ENCODE measurements at places on chromosomes 13 and 19.

DNA sequence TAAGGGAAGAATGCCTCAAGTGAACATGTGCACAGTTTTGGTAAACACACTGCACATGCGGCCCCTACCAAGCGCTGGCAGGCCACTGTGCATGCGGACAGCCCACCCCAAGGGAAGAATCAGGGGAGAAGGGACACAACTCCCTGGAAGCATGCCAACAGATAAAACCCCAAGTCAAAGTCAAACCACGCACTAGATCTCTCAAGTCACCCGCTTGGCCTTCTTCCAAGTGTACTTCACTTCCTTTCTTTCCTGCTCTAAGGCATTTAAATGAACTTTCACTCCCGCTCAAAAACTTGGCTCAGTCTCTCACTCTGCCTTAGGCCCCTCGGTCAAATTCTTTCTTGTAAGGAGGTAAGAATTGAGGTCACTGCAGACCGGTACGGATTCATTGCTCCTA is 4.6 kb upstream of the RFXAP start:
- DNase-seq: no peak

- DNase-seq: no peak
Observed at GRCh38 chr13:20436505-20436904, 89.2 kb downstream of the CRYL1 start.

GRCh38 chr13:83065108-83065507 is 817.2 kb downstream of the SLITRK1 start:
- no peak for DNase-seq

- DNase-seq: no peak
Observed at GRCh38 chr13:109734002-109734785, 52.2 kb downstream of the IRS2 start.

- no peak for DNase-seq
Observed at GRCh38 chr19:1369214-1369805, 14.4 kb upstream of the NDUFS7 start.

GRCh38 chr13:113507505-113508345 is 17.2 kb upstream of the DCUN1D2 start:
- DNase-seq: no peak

DNA sequence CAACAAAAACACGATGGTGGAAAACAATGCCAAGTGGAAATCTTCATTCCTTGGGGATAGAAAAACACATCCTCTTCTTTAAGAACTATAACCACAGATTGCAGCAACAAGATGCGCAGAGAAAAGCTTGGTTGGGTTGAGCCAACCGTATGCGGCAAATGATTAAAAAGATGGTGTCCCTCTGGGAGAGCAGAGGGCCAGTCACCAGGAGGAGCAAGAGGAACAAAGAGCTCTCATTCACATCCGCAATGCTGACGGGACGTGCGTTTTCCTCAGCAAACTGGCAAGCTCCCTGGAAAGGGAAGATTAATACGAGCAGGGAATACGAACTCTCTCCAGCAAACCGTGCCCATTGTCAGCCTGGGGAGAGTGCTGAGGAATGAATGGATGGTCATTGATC is 141.6 kb downstream of the KATNAL1 start:
- no peak for DNase-seq

- DNase-seq: no peak
Observed at GRCh38 chr19:28727480-28728159, 485.3 kb downstream of the UQCRFS1 start.

GRCh38 chr19:29673451-29674371 is 8.4 kb downstream of the PLEKHF1 start:
- DNase-seq: no peak

- DNase-seq: no peak
Observed at GRCh38 chr13:100602493-100603111, 14.0 kb upstream of the GGACT start.

GRCh38 chr19:17294051-17294891 is 9.0 kb downstream of the ABHD8 start:
- DNase-seq: no peak

DNA sequence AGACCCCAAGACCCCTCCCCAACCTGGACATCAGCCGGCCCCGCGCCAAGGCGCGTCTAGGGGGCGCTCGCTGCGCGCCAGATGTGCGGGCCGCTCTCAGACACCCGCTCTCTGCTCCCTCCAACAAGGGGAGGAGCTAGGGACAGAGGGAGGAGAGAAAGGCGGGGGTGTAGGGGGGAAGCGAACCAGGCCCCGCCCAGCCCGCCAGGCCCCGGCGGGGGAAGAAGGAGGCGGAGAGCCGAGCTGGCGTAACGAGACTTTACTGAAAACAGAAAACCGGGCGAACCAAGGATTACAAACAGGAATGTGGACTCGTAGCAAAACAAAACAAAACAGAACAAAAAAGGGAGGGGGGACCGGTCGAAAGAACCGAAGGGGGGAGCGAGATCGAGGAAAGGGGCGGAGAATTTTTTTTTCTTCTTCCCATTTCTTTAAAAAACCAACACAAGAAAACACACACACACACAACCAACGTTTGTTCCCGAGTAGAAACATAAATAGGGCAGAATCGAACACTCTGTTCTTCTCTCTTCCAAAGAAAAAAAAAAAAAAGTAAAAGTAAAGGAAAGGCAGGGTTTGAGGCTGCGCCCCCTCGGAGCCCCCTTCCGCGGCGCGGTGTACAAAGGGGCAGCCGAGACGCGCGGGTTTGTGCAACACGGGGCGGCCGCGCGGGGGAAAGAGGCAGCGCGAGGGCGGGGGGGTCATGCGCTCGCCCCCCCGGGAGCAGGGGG is 1.7 kb downstream of the JUND start:
- DNase-seq: peak; percentile 88

DNA sequence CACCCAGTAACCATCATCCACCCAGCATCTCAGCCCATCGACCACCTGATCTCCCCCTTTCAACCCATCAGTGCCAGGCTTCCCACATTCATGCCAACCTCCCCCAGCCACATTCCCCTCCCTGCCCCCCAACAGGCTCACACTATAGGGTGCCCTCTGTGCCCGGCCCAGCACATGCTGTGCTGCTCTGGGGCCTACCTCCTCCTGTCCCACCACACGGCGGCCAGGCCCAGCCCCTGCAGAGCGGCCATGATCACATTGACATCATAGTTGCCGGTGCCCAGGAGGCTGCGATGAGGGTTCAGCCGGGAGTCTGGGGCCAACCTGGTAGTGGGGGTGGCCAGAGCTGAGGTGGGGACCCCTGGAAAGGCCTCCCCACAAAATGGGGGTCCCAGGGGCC is 3.6 kb downstream of the JOSD2 start:
- no peak for DNase-seq

GRCh38 chr13:23777575-23777870 is 111.7 kb downstream of the MIPEP start:
- DNase-seq: no peak

DNA sequence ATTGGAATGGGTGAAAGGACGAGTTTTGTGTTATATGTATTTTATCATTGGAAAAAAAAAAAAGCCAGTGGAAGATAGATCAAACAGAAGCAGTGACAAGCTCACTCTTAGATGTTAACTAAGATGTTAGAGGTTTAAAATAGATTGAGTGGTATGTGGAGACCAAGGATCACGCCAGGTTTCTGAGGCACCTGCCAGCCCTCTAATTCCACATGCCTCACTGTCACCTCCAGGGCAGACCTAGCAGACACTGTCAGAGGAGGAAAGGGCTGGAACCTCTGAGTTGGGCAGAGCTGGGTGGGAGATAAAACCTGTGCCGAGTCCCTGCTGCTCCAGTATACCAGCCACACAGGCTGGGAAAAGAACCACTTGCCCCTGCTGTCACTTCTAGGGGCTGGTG is 57.5 kb upstream of the SIAH3 start:
- no peak for DNase-seq

DNA sequence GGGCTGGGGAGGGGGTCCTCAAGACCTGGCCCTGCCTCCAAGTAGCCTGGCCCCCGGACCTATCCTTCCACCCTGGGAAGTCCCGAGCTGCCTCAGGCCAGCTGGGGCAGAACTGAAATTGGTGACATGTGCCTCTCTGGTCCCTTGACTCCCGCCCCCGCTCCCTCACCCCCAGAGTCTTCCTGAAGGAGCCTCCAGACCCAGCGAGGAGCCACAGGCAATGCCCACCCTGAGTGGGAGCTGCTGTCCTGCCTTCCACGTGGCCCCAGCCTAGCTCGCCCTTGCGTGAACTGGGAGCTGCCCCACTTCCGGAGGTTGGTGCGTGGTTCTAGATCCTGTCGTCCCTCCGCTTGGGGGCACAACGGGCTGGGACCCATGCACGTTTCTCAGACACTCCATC is 34.6 kb downstream of the CEBPA start:
- DNase-seq: no peak

DNA sequence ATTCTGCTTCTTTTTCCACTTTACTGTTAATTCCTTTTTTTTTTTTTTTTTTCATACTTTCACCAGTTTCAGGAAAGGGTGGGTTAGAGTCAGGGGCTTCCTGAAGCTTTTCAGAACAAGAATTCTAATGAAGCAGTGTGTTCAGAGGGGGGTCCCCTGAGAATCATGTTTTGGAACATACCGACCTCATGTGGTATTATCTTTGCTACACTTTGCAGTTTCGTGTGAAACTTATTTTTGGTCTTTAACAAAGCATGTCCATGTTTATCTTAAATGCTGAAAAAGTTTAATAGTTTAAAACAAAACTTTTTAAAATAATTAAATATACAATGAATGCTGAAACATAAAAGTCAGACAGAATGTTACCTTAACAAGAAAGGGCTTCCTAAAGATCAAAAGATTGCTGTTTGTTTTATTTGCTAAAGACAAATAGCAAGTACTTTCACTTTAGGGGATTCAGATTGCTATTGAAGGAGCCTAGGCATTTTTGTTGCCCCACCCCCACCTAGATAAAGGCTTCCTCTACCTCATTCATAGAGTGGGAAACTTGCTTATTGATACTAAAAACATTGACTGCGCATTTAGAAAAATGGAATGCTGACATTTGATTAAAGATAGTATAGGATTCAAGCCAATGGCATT is 21.1 kb upstream of the POMP start:
- DNase-seq: no peak

- no peak for DNase-seq
Observed at GRCh38 chr13:63607153-63607552, 2191.5 kb upstream of the PCDH20 start.

GRCh38 chr19:8116437-8117293 is 32.7 kb downstream of the FBN3 start:
- DNase-seq: no peak

DNA sequence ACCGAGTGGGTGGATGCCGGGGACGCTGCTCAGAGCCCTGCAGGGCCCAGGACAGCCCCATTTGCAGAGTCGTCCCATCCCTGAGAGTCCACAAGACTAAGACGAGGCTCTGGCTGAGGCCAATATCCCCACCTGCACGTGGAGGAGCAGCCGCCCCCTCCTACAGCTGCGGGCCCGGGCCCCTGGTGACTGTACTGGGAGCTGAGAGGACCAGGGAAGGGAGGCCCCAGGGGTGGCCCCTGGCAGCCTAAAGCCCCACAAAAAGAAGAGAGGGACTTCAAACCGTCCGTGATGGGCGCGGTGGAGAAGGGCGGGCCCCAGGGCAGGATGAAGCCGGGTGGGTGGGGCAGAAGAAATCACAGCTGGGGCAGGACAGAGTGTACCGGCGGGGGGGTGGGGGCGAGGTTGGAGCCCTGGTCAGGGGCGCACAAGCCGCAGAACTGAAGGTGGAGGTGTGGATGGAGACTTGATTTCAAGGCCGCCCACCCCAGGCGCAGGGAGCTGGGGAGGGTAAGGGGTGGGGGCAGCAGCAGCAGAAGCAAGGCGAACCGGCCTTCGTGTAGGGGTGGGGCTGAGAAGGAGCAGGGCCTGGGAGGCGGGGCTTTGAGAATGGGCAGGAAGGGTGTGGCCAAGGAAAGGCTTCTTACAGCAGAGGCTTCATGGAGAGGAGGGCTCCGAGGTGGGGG is 12.9 kb downstream of the CFD start:
- DNase-seq: peak; percentile 72

GRCh38 chr13:65744836-65745235 is 1485.3 kb downstream of the PCDH9 start:
- no peak for DNase-seq

DNA sequence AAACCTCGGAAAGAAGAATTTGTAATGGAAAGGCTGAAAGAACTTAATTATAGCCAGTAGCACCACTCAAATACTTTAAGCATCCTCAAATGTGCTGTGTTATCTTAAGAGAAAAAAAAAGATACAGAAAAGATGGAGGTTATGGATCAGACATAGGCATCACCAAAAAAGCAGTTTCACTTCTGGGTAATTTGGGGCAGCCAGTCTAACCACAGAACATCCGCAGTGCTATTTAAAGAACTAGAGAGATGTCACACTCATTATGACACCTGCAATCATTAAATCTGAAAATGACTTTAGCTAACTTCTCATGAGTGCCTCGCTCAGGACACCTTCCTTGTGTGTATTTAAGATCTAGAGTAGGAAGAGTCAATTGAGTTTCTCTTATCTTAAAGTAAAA is 211.8 kb downstream of the RBM26 start:
- peak; percentile 28 for DNase-seq

DNA sequence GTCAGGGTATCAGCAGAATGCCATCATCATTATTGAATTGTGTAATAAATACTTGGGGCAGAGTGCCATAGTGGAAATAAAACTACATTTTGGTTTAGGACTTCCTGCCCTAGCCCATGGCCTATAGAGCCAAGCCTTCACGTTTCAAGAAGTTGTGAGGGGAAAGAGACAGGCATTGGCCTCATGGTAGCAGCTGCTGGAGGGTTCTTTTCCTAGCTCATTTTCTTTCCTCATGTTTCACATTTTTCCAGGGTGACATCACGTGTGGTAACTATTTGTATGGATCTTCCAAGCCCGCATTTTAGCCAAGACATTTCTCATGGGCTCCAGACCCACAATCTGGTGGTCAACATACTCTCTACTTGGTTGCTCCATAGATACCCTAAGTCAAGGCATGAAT is 80.4 kb downstream of the LRCH1 start:
- DNase-seq: no peak

DNA sequence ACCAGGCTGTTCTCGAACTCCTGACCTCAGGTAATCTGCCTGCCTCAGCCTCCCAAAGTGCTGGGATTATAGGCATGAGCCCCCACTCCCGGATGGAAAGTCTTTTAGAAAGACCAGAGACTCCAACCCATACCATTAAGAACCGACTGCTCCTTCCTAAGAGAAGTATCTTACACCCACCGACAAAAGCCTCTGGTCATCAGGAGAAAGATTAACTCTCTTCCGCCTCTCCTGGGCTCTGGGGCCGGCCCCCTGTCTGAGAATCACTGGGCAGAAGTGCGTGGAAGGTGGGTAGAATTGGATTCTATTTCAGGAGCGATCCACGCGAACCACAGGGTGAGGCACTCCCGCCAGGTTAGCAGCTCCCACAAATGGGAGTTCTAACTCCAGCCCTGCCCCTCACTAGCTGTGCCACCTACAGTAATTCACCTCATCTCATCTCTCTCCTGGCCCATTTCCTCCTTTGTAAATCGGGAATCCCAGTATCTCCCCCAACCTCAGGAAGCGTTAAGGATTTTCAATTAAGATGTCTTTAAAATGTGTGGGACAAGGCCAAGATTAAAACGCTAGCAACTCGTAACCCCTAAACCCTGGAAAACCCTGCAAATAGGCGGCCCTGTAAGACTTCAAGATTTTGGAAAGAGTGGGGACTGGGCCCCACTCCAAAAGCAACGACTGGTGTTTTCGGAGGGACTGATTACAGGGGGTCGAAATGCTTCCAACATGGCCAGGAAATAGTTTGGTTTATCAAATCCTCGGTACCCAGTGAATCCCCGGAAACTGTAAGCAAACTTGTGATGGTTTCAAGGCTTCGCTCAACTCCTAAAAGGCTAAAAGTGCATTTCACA is 1.3 kb downstream of the HNRNPL start:
- no peak for DNase-seq

Measured in stimulated activated CD4-positive, alpha-beta T cell treated with anti-CD3 and anti-CD28 coated beads, Interleukin-15, amount 100 ng/mL, for 48 hours (primary cell).